ENCODE measurements at places on chromosomes 5 and 9.

DNA sequence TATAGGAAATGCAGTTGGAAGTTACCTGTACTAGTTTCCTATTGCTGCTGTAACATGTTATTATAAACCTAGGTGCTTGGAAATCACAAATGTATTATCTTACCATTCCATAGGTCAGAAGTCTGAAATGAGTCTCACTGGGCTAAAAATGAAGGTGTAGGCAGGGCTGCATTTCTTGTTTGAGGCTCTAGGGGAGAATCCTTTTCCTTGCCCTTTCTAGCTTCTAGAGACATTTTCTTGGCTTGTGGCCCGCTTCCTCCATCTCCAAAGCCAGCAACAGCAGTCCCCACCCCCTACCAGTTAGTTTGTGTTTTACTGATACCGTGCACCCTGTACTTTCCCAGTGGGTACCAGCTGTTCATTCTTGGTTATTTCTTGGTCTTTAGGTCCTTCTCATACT lies 153.3 kb downstream of the SLF1 start:
- no peak for DNase-seq

DNA sequence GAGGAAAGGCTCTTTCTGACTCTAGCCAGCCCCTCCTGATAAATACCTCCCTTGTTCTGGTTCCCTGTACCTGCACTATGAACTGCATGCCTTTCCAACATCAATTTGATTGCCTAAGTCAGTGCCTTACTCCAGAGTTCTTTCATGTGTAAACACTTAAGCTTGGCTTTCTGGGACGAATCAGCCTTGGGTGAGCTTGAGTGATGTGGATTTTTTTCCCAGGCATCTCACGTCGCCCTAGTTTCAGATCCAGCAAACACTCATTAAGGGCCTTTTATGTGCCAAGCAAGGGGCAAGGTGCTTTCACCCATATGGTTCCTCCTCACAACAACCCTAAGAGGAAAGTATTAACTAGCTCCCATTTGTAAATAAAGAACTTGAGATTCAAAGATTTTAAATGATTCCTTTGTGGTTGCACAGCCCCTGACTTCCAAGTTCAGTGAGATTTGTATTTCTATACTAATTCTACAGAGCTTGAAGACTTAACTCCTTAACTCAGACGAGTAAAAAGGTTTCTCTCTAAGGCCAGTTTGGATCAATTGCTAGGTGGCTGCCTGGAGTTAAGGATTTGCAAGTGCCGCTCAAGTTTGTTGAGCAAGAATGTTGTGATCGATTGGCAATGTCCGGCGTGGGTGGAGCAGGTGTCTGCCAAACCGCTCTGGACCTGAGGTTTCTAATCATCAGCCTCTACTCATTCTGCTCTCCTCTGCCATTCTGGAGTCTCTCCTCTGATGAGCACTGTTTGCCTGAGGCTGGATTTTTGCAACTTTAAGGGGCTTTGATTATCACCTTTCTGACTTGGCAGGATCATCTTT lies 20.2 kb upstream of the TJP2 start:
- DNase-seq = no peak

- peak; percentile 33 for DNase-seq
Observed at GRCh38 chr9:97808972-97809371, 44.1 kb upstream of the FOXE1 start.

- DNase-seq = no peak
Observed at GRCh38 chr9:87515588-87516221, 18.0 kb downstream of the DAPK1 start.

DNA sequence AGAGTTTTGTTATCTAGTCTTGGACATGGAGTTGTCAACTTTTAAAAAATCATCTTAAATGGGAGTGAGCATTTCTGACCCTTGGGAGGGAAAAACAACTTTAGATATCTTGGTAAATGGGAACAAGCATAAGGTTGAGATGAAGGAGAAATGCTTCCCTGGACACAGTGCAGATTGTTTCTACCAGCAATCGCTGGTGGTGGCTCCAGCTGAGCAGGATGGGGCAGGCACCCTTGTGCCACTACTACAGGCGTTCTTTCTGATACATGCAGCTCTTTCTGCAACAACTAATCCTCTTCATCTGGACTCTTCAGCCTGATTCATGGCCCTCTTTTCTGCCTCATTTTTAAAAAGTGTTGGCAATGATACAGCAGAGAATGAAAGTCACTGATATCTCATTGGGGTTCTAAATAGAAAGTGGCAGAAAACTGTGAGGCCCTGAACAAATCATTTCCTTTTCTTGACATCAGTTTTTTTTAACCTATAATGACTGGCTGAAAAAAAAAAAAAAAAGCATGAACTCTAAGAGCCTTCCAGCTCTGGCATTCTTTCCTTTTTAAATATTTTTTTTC lies 409.4 kb upstream of the PTGER4 start:
- DNase-seq = no peak

- DNase-seq = no peak
Observed at GRCh38 chr5:164119806-164120447, 614.5 kb downstream of the MAT2B start.

DNA sequence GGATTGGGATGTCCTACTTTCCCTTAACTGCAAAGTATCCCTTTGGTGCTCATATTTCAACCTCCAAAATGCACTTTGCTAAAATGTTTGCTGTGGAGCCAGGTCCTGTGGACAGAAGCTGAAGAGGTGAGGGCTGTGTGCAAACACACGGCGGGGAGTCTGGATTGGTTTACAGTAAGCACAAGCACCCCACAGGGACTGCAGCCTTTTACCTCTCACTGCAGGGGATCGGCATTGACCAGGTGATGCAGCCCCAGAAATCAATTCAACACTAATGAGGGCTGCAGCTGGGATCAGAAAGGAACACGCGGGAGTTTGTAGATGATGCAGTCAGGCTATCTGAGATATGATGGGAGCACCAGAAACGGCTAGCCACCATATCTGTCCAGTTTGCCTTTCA lies 450.9 kb downstream of the CCDC171 start:
- no peak for DNase-seq

DNA sequence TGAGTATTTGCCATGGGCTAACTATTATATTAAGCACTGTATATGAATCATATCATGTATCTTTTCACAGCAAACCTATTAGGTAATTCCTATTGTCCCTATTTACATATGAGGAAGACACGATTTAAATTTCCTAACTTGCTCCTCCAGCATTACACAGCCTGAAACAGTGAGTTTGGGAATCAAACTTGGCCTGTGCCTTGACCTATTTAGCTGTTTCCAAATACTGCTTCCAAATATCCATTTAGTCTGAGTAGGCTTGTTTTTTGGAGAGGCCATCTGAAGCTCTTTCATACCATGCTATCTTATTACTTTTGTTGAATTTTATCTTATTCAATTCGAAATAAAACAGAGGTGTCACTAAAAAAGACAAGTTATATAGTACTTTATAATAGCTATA lies 447.3 kb upstream of the MPDZ start:
- no peak for DNase-seq

DNA sequence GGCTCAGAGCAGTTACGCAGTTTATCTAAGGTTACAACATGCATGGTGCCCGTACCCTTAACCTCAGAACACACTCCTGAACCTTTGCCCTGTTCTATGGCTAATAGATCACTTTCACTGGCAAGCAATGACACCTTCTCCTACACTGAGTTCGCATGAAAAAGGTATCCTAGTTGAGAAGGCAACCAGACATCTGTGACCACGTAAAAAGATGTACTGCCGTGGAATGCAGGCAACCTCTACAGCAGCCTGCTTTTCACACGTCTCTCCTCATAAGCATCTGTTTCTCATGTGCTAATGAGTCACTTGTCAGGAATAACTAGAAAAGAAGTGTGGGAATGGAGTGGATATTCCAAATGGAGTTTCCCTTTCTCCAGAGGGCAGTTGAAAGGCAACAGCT lies 71.4 kb downstream of the FBXO38 start:
- DNase-seq = peak; percentile 80

GRCh38 chr5:38417658-38418017 lies 138.8 kb downstream of the LIFR start:
- DNase-seq = no peak

DNA sequence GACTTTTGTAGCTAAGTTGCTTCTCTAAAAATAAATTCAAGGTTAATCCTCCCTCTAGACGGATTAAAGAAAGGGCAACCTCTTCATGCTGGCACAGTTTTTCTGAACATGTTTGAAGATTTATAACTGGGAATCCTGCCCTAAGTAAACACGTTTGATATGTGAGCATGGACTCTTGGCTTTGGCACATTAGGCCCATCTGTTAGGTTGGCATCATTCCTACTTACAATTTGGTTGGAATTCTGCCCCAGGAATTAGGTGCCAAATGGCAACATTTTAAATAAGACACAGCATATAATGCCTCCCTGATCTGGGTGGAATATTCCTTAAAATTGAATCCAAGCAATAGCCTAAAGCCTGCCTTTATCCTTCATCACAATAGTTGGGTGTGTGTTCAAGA lies 372.3 kb upstream of the CDH18 start:
- DNase-seq = peak; percentile 59

GRCh38 chr5:142432369-142432863 lies 107.6 kb upstream of the SPRY4 start:
- no peak for DNase-seq

DNA sequence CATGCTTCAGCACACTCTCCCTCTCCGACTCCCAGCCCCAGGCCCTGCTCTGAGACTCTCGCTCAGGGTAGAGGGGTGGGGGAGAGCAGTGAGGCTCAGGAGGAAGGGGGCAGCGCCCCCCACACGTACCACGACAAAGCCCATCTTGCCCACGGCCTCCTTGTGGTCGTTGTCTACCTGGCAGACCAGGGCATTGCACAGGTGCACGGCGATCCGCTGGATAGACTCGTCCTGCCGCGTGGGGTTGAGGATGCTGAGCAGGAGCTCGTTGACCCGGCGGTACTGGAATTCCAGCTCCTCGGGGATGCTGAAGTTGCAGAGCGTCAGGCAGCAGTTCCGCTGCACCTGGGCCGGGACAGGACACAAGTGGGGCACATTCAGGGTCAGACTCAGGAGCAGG lies 18.5 kb upstream of the ZDHHC12 start:
- no peak for DNase-seq

- peak; percentile 34 for DNase-seq
Observed at GRCh38 chr5:107483231-107484024, 187.3 kb downstream of the EFNA5 start.

DNA sequence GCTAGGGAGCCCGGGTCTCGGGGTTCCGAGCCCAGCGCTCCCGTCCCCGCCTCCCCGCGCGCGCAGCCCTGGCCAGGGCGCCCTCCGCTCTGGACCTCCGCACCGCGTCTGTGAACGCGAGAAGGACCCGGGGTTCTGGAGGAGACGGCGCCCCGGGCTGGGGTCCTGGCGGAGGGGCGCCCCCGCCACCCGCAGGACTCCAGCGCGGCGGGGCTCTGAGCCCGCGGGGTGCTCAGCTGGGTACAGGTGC lies 431 bp downstream of the TMOD1 start:
- DNase-seq = no peak

- DNase-seq = no peak
Observed at GRCh38 chr9:134643222-134643671, 1.6 kb downstream of the COL5A1 start.

DNA sequence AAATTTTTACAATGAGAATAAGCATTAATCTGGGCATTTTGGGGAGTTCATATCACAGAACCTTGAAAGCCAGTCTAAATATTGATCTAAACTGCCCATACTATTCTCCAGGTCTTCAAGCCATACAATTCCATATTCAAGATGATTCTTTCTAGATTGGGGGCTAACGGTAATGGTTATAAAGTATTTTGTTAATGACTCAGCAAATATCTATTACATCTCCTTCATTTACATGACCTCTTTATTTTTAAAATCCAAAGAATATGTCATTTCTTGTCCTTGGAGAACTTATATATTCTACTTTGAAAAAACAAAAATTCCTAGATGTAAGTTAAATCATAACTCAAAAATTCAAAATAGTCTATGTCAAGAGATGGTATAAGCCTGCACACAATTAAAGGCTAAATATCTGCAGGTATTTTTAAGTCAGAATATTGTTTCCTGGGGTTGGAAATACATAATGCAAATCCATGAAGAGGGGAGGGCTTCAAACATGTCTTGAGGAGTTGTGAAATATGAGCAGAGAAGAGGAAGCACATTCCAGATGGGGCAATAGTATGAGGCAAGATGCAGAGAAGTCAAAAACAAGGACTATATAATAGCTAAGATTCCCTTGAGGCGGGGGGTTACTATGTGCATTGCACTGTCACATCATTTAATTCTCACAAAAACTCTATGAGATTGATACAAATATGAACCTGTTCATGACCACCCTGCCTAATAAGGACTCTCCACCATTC lies 526.4 kb downstream of the NR2F1-AS1 start:
- DNase-seq = no peak

DNA sequence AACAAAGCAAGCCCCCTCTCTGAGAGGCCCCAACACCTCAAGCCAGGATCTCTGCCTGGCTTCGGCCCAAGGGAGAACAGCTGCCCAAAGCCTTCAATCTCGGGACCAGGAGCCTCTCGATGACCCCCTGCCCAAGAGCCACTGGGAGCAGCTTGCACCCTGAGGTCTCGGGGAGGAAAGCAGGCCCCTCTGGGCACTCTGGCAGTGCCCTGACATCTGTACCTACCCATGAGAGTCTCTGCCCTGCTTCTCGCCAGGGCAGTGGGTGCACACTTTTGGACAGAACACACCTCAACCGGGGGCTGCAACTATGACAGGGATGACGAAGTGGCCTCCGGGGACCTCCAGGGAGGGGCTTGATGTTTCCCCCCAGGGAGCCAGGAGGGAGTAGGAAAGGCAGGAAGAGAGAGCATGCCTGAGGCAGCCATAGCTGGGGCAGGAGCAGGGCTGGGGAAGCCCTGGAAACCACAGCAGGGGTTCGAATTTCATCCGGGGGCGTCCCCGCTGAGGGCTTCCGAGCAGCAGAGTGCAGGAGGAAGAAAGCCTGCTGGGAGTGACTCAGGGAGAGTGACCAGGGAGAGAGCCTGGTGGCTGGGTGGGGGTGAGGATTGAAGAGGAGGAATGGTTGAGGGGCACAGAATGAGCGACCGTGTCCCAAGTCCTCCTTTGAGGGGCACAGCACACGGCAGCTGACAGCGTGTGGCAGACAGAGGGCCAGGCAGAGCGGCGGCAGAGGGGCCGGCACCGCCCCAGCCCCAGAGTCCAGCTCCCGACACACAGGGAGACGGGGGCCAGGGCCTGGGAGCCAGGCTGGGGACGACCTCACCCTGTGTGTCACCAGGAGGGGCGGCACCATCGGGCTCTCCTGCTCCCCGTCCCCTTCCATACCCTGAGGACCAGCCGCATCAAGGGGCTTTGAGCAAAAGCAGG lies 1.8 kb downstream of the LPCAT1 start:
- DNase-seq = no peak

- peak; percentile 66 for DNase-seq
Observed at GRCh38 chr5:56480705-56481427, 247.7 kb upstream of the ANKRD55 start.

- no peak for DNase-seq
Observed at GRCh38 chr5:29972597-29972996, 1220.9 kb upstream of the CDH6 start.

- no peak for DNase-seq
Observed at GRCh38 chr5:126339215-126339805, 83.9 kb upstream of the GRAMD2B start.
